ENCODE measurements at places on chromosomes 5 and 9.

GRCh38 chr5:138064526-138064925, 19.3 kb upstream of the WNT8A start:
- no peak for DNase-seq

- peak; percentile 21 for DNase-seq
These were observed 95.7 kb downstream of the KCNT1 start for GRCh38 chr9:135797507-135798262.

GRCh38 chr5:35087991-35088390, 40.2 kb upstream of the AGXT2 start:
- DNase-seq, result no peak

- no peak for DNase-seq
These were observed 74.7 kb downstream of the PIK3R1 start for GRCh38 chr5:68290260-68290674.

GRCh38 chr5:143506836-143507552, 103.5 kb upstream of the NR3C1 start:
- DNase-seq, result peak; percentile 98

DNA sequence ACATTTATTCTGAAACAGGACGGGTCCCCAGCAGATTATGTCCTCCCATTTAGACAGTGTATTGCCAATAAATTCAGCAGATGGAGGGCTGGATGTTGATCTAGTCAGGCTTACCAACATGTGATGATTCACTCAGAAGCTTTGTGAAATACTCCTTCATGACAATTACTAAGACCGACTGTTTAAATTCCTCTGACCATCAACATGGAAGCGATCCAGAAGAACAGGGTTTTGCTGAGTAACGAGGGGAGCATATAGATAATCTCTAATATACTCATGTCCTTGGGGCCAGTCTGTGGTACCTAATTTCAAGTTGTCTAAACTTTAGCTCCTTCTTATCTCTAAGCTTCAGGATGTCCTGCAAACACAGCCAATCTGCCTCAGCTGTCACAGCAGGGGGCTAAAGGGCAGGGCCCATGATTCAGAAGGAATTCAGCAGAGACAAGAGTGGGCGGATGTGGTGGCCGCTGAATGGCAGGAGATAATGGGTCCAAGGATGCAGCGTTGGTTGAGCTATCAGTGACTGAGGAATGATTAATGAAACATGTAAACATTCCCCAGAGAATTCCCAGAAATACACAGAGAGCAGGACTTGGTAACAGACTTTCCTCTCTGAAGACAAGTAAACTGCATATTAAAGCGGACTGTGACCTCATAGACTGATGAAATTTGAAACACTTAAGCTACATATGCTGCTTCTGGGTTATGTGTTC, 109.4 kb downstream of the ANKRD55 start:
- peak; percentile 98 for DNase-seq

- DNase-seq, result no peak
These were observed 33.5 kb upstream of the SMU1 start for GRCh38 chr9:33109850-33110595.

- DNase-seq, result no peak
These were observed 163.2 kb downstream of the LPAR1 start for GRCh38 chr9:110874963-110875674.

- no peak for DNase-seq
These were observed 105.5 kb upstream of the TUT7 start for GRCh38 chr9:86459599-86460155.

GRCh38 chr5:52269401-52269800, 518.3 kb upstream of the ITGA1 start:
- DNase-seq, result no peak

GRCh38 chr5:164687391-164687790, 1182.0 kb downstream of the MAT2B start:
- DNase-seq, result no peak

DNA sequence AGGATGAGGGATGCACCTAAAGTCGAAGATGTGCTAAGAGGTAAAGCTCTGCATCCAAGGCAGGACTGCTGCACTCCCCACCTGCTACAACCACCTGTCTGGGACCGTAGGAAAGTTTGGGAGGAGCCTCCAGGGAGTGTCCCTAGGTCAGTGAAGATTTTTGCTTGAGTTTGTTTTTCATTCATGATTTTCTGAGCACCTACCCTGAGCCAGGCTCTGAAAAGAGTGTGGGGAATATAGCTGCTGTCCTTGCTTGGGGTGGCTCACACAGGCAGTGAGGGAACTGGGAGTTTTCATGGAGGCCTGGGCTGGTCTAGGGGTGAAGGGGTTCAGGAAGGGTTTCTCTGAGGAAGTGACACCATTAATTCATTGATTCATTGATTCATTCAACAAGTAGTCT, 48.9 kb downstream of the SAR1B start:
- DNase-seq, result no peak

DNA sequence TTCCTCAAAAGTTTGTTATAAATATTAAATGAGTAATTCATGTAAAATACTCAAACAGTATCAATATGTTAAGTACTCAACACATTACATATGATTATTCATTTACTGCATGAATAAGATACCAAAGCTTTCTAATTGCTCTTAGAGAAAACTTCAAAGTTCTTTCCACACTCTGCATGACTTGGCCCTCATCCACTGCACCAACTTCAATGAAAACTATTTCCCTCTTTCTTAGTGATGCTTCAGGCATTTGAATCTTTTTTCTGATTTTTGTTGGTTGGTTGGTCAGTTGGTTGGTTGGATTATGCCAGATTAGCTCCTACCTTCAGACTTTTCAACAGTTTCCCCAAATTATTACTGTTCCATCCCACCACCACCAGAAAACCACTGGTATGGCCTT, 314.7 kb upstream of the RGMB start:
- no peak for DNase-seq

DNA sequence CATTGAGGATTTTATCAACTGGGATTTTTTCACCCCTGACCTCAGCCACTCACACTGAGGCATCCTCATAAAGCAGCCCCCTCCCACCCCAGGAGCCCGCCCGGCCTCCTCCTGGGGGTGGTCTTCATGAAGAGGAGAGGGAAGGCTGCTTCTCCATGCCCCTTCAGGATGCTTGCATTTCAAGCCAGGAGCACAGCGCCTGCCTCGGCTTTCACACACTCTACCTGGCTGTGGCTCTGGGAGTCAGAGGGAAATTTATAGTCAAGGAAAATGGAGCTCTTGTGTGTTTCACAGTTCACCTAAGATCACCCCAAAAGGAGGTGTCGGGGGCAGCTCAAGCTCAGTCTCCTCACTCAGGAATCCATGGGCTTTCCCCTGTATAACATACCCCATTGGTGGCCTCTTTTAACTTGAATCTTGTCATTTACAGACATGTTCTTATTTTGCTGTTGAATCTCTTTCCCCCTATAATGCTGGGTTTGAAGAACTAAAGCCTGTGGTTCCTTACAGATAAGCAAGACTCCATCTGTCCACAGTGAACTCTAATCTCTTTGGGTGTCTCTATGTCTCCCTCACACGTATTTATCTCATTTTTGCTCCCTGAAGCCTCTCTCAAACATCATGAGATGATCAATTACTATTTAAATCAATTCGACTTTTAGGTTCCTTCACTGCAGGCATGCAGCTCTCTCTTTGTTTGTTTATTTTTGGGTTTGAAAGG, 22.6 kb upstream of the IQGAP2 start:
- DNase-seq, result no peak

DNA sequence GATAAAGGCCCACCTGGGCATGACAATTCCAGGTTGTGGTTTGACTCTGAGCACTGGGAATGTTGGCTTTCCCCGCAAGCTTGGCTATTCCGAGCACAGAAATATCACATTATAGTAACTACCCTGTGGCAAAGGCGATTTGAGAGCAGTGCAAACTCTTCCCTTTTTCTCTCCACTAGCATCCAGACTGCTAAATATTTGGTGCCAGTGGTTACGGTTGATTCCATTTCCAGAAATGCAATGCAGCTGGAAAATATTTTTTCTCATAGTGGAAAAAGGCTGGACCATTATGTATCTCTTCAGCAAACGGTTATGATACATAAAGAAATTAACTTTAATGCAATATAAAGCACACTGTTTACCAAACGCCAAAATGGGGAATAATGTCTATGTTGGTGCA, 158.0 kb downstream of the ENC1 start:
- DNase-seq, result no peak

- no peak for DNase-seq
These were observed 63.3 kb downstream of the CARTPT start for GRCh38 chr5:71782393-71782770.

GRCh38 chr9:71816916-71817451, 48.7 kb upstream of the CEMIP2 start:
- DNase-seq, result no peak

- no peak for DNase-seq
These were observed 188.3 kb upstream of the MEF2C start for GRCh38 chr5:89071101-89071940.

DNA sequence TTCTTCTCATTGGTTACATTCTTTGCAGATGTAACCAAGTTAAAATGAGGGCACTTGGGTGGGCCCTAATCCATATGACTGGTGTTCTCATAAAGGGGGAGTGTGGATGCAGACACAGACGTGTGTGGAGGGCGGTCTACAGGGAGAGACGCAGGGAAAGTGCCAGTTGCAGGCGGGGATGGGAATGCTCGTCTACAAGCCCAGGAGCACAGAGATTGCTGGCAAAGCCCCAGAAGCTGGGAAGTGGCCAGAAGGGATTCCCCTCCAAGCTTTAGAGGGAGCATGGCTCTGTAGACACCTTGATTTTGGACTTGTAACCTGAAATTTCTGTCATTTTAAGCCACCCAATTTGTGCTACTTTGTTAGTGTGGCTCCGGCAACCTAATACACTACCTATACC, 96.8 kb upstream of the CTSL start:
- DNase-seq, result no peak

- peak; percentile 25 for DNase-seq
These were observed 466 bp downstream of the SMC2 start for GRCh38 chr9:104094534-104095015.

- no peak for DNase-seq
These were observed 19.1 kb downstream of the RAPGEF6 start for GRCh38 chr5:131615957-131616356.

DNA sequence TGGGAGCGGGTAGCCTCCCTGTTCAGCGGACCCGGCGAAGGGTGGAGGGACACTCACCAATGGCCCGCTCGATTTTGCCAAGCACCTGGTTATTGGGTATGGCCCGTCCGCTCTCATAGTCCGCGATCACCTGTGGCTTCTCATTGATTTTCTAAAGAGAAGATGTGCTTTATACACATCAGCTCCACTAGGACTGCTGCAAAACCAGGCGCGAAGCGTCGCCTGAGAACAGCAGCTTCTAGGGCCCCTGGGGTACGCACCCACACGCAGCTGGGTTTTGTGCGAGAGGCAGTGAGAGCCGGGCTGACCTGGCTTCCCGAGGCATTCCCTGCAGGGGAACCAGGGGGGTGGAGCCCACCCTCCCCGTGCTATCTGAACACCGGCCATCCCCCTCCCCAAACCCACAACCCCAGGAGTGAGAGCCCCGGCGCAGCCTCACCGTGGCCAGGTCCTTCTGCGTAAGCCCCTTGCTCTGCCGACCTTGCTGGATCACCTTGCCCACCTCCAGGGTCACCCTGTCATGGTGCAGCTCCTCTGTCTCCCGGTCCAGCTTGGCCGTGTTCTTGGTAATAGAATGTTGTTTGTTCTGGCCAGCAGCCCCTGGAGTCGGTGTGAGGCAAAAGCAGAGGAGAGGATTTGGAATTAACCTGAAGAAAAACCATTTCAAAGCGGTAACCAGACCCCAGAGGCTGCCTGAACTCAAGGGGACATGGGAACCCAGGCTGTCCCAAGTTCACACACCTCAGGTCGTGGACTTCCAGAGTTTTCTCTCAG, 3.1 kb downstream of the EDF1 start:
- DNase-seq, result no peak

DNA sequence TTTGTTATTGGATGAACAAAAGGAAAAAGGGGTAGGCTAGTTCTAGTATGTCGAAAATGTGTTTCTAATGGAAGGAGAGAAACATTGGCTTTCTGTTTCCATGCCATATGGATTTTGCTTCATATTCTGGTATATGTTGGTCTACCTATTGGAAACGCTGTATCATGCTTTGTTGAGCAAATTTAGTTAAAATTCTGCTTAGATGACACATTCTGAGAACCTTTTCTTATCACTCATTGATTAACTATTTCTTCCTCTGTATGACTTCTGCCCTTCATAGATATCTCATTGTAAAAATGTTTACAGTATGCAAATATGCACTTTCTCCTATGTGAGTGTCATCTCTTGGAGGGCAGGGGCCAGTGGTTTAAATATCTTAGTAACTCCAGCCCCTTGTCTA, 68.8 kb upstream of the GPR151 start:
- DNase-seq, result no peak

DNA sequence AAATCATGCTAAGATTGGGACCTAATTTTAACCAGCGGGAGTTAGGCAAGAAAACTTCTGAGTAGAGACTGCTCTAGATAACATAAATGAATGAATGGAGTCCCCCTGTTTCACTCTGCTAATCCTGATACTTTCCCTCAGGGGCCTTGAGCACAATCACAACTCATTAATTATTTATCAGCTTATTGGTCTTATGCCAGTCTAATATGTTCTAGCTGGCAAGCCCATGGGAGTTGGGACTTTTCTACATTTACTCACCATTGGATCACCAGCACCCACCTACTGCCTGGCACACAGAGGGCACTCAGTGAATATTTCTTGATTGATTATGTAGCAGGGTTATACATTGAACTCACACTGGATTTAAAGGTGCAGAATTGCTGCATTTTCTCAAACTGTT, 13.5 kb upstream of the TMED7 start:
- no peak for DNase-seq

DNA sequence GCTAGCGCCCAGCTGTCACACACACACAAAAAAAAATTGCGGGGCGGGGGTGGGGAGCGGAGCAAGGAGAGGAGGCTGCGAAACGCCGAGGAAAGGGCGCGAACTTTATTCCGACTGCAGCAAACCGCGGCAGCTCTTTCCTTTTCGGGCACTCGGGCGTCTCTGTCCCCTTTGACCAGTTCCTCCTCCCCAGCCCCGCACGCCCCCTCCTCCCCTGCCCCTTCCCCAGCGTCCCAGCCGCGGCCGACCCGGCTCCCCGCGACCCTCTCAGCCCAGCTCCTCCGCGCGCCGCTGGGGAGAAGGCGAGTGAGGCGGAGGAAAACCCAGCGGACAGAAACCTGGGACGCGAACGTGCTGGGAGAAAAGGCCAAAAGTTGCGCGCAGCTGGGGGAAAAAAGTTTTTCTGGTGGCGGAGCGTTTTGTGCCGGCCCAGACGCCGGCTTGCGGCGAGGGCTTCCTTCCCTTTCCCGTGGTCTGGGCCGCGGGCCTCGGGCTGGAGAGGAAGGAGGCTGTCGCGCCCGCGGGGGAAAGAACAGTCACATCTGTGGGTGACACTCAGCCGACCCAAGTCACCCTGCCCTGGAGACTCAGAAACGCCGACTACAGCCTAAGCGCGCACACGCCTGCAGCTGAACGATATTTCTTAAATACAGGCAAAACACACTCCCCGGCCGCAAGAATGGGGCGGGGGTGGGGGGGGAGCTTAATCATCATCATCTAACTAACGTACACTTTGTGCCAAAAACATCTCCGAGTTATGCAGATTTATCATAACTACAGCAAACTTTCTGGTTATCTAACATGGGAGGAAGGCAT, 1.1 kb upstream of the BNC2 start:
- DNase-seq, result peak; percentile 31
